ENCODE measurements at places on chromosomes 4 and X.

GRCh38 chr4:93658443-93658842, 170.1 kb upstream of the ATOH1 start:
- no peaks in the 10 kb centered on the region for H3K36me3 ChIP-seq
- no peak for DNase-seq
- H3K27me3 ChIP-seq = no peaks in the 10 kb centered on the region
- no peaks in the 10 kb centered on the region for H3K4me1 ChIP-seq
- H3K27ac ChIP-seq = no peak overlapping the region

- no peaks in the 10 kb centered on the region for H3K27me3 ChIP-seq
- H3K4me3 ChIP-seq = no peak overlapping the region
- no peak overlapping the region for H3K27ac ChIP-seq
Measured at GRCh38 chrX:110006821-110007375, 4.0 kb downstream of the TMEM164 start.

DNA sequence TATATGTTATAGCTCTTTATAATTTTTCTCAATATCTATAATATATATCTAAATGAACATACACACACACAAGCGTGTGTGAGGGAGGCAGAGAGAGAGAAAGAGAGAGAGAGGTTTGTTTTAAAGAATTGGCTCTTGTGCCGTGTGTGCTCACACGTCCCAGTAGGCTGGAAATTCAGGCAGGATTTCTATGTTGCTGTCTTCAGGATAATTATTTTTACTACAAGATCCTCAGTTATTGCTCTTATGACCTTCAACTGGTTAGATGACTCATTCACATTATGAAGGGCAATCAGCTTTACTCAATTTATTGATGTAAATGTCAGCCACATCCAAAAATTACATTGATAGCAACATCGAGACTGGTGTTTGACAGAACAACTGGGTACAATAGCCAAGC, 1520.7 kb upstream of the PCDH7 start:
- no peaks in the 10 kb centered on the region for H3K36me3 ChIP-seq
- no peaks in the 10 kb centered on the region for H3K27me3 ChIP-seq
- no peaks in the 10 kb centered on the region for H3K4me1 ChIP-seq
- H3K27ac ChIP-seq = no peak overlapping the region
- no peak overlapping the region for H3K4me3 ChIP-seq

DNA sequence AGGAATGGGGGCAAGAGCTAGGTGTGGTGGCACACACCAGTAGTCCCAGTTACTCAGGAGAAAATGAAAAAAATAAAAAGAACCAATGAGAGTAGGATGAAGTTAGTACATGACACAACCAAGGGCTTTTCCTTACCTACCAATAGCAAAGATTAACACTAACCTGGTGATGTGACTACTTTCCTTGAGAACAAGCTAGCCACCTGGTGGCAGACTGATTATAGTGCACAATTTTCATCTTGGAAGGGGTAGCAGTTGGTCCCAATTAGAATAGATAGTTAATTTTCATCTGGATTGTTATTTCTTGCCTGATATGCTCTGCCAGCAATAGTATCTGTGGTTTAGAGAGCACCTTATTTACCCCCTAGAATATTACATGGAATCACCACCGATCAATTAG, 1216.8 kb upstream of the PABPC4L start:
- H3K36me3 ChIP-seq = no peaks in the 10 kb centered on the region
- H3K4me3 ChIP-seq = no peak overlapping the region
- H3K27me3 ChIP-seq = no peaks in the 10 kb centered on the region
- no peak overlapping the region for H3K27ac ChIP-seq
- H3K4me1 ChIP-seq = no peaks in the 10 kb centered on the region
- no peak for DNase-seq

DNA sequence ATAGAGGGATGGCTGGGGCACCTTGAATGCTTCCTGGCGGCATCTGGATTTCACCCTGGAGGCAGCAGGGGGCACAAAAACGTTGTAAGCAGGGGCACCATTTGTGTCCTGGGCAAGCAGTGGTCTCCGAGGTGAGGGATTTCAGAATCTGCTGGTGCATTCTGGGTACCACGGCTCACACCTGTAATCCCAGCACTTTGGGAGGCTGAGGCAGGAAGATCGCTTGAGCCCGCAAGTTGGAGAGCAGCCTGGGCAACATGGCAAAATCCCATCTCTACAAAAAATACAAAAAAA, 16.8 kb upstream of the TBC1D14 start:
- no peaks in the 10 kb centered on the region for H3K27me3 ChIP-seq
- H3K36me3 ChIP-seq = no peaks in the 10 kb centered on the region
- peaks cover 12% of the 10 kb centered on the region for H3K4me1 ChIP-seq
- no peak overlapping the region for H3K4me3 ChIP-seq

- no peaks in the 10 kb centered on the region for H3K27me3 ChIP-seq
- no peaks in the 10 kb centered on the region for H3K36me3 ChIP-seq
- no peaks in the 10 kb centered on the region for H3K4me1 ChIP-seq
- no peak overlapping the region for H3K27ac ChIP-seq
- DNase-seq = no peak
- H3K4me3 ChIP-seq = no peak overlapping the region
Measured at GRCh38 chrX:87572901-87573300, 55.3 kb downstream of the KLHL4 start.

DNA sequence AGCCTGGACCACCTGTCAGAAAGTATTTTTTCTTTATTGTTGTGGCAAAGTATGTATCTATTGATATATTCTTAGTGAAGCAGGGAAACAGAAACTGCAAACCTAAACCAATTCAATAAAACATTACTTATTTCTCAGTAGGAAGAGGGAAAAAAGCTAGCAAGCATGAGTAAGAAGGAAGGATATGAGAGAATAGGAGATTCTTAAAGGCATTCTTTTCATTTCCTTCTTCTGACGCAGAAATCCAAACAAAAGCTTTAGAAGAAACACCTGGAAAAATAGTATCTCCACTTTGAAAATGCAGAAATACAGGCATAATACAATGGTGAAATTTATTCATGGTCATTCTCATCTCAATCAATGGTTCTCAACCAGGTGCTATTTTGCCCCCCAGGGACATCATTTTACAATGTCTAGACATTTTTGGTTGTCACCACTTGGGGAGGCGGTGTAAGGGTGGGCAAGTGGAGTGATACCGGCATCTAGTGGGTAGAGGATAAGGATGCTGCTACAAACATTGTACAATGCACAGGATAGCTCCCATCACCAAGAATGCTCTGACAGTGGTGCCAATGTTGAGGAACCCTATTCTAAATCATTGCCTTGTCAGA, 21.7 kb upstream of the ATXN3L start:
- H3K4me3 ChIP-seq = no peak overlapping the region
- H3K4me1 ChIP-seq = no peaks in the 10 kb centered on the region
- no peaks in the 10 kb centered on the region for H3K36me3 ChIP-seq

GRCh38 chr4:162841753-162842152, 324.9 kb downstream of the NAF1 start:
- H3K27me3 ChIP-seq = no peaks in the 10 kb centered on the region
- no peaks in the 10 kb centered on the region for H3K4me1 ChIP-seq
- no peaks in the 10 kb centered on the region for H3K36me3 ChIP-seq
- no peak overlapping the region for H3K27ac ChIP-seq
- DNase-seq = no peak

- no peaks in the 10 kb centered on the region for H3K4me1 ChIP-seq
- no peak overlapping the region for H3K27ac ChIP-seq
- no peaks in the 10 kb centered on the region for H3K36me3 ChIP-seq
- no peaks in the 10 kb centered on the region for H3K27me3 ChIP-seq
Measured at GRCh38 chr4:137804906-137805495, 272.7 kb upstream of the PCDH18 start.

DNA sequence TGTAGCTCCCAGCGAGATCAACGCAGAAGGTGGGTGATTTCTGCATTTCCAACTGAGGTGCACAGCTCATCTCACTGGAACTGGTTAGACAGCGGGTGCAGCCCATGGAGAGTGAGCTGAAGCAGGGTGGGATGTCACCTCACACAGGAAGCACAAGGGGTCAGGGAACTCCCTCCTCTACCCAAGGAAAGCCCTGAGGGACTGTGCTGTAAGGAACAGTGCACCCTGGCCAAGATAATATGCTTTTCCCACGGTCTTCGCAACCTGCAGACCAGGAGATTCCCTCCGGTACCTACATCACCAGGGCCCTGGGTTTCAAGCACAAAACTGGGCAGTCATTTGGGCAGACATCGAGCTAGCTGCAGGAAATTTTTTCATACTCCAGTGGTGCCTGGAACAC, 216.4 kb upstream of the TET2 start:
- H3K4me1 ChIP-seq = peaks cover 3% of the 10 kb centered on the region
- H3K27me3 ChIP-seq = no peaks in the 10 kb centered on the region
- no peak overlapping the region for H3K4me3 ChIP-seq
- H3K27ac ChIP-seq = no peak overlapping the region

- H3K4me1 ChIP-seq = no peaks in the 10 kb centered on the region
- no peaks in the 10 kb centered on the region for H3K27me3 ChIP-seq
- H3K27ac ChIP-seq = no peak overlapping the region
- no peak overlapping the region for H3K4me3 ChIP-seq
- H3K36me3 ChIP-seq = no peaks in the 10 kb centered on the region
- no peak for DNase-seq
Measured at GRCh38 chrX:111445485-111445884, 33.5 kb upstream of the DCX start.

- DNase-seq = no peak
- no peak overlapping the region for H3K4me3 ChIP-seq
- no peaks in the 10 kb centered on the region for H3K4me1 ChIP-seq
- H3K27me3 ChIP-seq = no peaks in the 10 kb centered on the region
- H3K36me3 ChIP-seq = no peaks in the 10 kb centered on the region
Measured at GRCh38 chr4:43238008-43238407, 345.5 kb downstream of the GRXCR1 start.

GRCh38 chr4:149534779-149535178, 280.9 kb downstream of the IQCM start:
- no peak overlapping the region for H3K4me3 ChIP-seq
- no peaks in the 10 kb centered on the region for H3K4me1 ChIP-seq
- H3K27ac ChIP-seq = no peak overlapping the region
- no peaks in the 10 kb centered on the region for H3K27me3 ChIP-seq

DNA sequence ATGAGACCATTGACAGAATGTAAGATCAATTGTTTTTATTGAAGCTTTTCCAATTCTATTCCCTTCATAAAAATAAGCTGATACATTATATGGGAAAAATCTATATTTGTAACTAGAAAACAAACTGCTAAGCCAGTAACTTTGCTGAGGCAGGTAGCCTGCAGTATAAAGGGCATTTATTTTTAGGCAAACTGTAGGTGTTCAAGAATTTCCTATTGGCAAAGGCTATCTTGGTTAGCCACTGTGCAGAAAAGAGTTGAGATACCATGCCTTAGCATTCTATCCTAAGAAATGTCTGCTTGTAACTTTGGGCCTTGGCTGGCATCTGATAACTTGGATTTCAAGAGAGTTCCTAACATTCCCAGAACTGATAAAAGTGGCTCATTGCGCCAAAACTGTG, 18.5 kb upstream of the PRRG1 start:
- no peak overlapping the region for H3K27ac ChIP-seq
- H3K36me3 ChIP-seq = no peaks in the 10 kb centered on the region
- no peak overlapping the region for H3K4me3 ChIP-seq
- no peak for DNase-seq

GRCh38 chr4:61223385-61223784, 23.3 kb downstream of the ADGRL3 start:
- DNase-seq = no peak
- no peaks in the 10 kb centered on the region for H3K4me1 ChIP-seq
- H3K27me3 ChIP-seq = no peaks in the 10 kb centered on the region

- H3K36me3 ChIP-seq = no peaks in the 10 kb centered on the region
- no peak for DNase-seq
- H3K27me3 ChIP-seq = no peaks in the 10 kb centered on the region
- no peaks in the 10 kb centered on the region for H3K4me1 ChIP-seq
Measured at GRCh38 chr4:126790633-126791032, 842.1 kb upstream of the INTU start.

- H3K4me1 ChIP-seq = no peaks in the 10 kb centered on the region
- no peak overlapping the region for H3K4me3 ChIP-seq
- no peaks in the 10 kb centered on the region for H3K27me3 ChIP-seq
- no peak for DNase-seq
- H3K27ac ChIP-seq = no peak overlapping the region
Measured at GRCh38 chrX:83416273-83416672, 91.8 kb upstream of the POU3F4 start.

GRCh38 chrX:150508018-150508417, 60.4 kb upstream of the MTM1 start:
- H3K4me3 ChIP-seq = no peak overlapping the region
- H3K27me3 ChIP-seq = no peaks in the 10 kb centered on the region

DNA sequence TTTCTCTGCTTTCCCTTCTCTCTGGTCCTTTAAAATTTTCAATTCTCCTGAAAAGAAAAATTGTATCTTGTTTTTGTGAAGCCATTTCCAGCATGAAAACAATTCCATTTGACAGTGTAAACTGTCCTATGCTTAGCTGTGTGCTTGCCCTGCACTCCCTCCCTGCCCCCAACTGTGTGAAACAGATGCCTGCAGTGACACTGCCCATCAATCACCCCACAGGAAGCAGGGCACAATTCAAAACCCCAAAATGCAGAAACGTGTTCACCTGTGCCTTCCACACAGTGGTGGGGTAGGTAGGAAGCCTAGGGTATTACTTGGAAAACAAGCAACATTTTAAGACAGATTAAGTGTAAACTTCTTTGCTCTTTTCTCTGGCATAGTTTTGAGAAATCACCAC, 6.2 kb upstream of the FHDC1 start:
- no peaks in the 10 kb centered on the region for H3K27me3 ChIP-seq
- no peak overlapping the region for H3K4me3 ChIP-seq
- H3K27ac ChIP-seq = no peak overlapping the region
- H3K4me1 ChIP-seq = no peaks in the 10 kb centered on the region
- no peak for DNase-seq
- H3K36me3 ChIP-seq = no peaks in the 10 kb centered on the region
